Activated CD8-positive, alpha-beta memory T cell treated with anti-CD3 and anti-CD28 coated beads for 48 hours (primary cell): ENCODE measurements at places on chromosomes 4 and X.

DNA sequence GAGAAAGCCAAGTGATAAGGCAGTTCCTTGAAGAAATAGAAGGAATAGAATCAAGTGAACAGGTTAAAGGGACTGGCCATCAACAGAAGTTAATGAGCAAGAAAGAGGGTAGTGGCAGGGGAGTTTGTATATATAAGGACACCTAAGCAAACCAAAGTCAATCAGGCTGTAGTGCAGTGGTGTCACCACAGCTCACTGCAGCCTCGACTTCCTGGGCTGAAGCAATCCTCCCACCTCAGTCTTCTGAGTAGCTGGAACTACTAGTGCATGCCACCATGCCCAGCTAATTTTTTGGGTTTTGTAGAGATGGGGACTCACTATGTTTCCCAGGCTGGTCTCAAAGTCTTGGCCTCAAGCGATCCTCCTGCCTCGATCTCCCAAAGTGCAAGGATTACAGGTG is 15.9 kb downstream of the ACOT9 start:
- no peak for DNase-seq

GRCh38 chr4:41644288-41644914 is 104.1 kb downstream of the PHOX2B start:
- no peak for DNase-seq

DNA sequence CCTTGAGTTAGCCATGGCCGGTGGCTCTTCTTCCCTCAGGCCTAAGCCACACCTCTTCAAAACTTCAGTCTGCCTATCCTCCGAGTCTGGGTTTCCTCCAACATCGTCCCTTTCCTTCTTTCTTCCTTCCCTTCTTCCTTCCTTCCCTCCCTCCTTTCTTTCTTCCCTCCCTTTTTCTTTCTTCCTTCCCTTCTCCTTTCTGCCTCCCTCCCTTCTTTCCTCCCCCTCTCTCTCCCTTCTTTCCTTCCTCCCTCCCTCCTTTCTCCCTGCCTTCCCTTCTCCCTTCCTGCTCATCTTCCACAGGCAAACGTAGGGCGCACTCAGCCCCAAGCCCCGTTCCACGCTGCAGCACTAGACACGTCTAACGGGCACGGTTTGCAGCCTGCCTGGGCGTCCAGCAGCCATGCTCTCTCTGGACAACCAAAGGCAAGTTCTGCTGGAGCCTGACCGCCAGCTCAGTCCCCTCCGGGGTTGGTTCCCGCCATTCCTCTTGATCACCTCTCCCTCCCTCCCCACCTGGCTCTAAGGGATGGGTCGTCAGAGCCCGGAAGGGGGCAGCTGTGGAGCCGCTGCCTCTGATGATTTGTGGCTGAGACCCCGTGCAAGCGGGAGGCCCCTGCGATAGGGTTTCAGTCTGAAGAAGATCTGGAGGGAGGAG is 34.1 kb upstream of the CLDN24 start:
- no peak for DNase-seq

DNA sequence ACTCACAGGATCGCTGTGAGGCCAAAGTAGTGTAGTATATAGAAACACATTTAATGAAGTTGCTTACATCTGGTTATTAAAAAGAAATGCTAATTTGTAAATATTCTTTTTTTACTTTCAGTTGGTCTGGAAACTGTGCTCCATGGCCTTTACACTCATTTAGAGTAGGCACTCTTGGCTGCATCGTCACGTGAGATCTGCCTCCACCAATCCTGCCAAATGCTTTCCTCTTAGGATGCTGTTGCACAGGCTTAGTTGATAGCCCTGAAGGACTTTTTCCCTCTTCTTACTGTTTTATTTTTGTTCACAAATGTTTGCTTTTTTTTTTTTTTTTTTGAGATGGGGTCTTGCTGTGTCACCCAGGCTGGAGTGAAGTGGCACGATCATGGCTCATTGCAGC is 6.3 kb downstream of the CPE start:
- DNase-seq, result no peak

DNA sequence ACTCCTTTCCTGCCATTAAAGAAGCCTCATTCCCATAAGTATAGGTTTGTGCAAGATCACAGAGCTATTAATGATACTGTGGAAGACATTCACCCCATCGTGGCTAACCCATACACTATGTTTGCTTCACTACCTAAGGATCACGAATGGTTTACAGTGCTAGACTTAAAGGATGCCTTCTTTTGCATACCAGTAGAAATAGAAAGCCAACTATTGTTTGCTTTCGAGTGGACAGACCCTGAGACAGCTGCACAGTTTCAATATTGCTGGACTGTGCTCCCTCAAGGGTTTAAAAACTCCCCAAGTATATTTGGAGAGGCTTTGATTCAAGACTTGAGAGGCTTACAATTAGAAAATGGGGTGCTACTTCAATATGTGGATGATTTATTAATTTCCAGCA is 16.0 kb upstream of the PAPSS1 start:
- no peak for DNase-seq

DNA sequence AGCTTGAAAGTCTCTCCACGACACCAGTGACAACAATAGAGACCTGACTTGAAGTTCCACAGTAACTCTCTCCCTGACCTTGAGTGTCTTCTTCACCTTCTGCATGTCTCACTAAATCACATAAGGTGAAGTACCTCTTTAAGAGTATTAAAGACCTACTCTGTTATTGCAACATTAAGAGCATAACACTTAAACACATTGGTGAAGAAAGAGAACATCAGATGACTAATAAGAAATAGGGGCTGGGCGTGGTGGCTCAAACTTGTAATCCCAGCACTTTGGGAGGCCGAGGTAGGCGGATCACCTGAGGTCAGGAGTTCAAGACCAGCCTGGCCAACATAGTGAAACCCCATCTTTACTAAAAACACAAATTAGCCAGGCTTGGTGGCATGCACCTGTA is 33.9 kb upstream of the MAPK10 start:
- DNase-seq, result no peak
